Left renal cortex interstitium (tissue), 4 donors: ENCODE measurements at places on chromosomes 6 and 20. TPM values are rescaled to one million over a fixed set of nuclear protein-coding genes. Genes with fewer than 3 reads are reported as not detected.

- no peak for DNase-seq
Measured at GRCh38 chr20:59153832-59154231, 9.8 kb upstream of the ZNF831 start.

DNA sequence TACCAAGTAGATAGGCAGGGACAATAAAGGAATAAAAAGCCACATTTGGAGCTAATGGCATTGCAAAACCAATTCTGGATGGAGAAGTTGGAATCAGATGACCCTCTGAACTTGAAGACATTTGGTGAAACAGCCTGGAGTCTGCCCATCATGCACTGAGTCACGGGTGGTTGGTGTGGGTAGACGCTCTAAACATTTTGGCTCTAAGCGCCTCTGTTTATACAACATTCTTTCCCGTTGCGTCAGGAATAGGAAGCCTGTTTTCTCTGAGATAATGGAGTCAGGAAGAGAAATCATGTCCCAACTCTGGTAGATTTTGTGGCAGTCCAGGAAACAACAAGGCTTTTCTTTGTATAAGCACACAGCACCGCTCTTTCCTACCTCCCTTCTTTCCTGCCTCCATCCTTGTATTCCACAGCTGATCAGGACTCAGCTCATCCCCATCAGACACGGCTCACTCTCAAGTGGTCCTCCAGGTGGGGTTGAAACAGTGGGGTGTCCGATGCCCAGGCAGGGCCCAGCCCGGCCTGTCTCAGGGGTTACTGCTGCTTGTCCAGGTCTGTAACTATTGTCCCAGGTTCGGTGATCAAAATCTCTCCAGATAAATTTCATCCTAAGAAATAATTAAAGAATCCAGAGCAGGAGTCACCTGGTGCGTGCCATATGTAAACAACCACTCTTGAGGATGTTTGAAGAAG is 12.1 kb upstream of the RAMACL start:
- DNase-seq, result no peak

DNA sequence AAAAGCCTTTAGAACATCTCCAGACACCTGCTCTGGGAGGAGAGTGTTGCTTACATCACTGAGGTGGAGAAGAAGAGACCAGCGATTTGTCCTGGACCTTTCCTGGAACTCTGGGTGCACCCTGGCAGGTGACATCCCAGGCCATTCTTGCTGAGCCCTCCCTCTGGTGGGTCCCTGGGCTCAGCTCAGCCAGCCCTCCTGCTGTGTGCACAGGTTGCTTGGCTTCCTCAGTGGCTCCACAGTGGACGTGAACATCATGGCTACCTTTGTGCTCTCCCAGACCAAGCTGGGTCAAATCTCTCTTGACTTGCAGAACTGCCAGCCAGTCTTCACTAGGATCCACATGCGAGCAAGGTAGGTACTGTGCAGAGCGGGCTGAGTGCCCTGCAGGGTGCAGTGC is 19.9 kb upstream of the BPIFA2 start:
- no peak for DNase-seq

DNA sequence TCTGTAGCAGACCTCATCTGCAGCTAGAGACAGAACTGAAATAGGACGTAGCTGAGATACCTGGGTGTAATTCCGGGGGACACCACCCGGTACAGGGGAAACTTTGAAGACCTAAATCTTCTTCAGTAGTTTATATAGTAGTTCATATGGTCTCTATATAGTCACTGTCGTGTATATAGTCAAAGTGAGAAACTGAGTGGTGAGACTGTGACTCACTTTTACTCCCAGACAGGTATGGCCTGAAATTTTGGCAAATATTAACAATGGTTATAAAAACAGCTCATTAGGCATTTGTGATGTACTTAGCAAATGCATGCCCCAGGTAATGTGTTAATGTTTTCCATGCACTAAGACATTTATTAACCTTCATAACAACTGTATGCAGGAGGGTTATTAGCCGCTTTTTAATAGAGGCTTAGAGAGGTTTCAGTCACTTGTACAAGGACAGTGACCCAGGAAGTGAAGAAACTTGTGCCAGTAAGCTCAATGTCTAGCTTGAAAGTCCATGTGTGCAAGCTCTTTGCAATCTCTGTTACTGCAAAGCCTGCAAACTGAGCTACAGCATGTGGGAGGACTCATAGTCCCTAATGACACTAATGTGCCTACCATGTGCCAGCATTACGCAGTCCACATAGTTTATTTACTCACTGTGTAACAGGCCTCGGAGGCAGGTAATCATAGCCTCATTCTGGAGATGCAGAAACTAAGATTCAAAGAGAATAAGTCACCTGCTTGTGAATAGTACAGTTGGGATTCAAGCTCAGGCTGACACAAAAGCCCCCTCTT is 165.4 kb upstream of the CHD6 start:
- no peak for DNase-seq

DNA sequence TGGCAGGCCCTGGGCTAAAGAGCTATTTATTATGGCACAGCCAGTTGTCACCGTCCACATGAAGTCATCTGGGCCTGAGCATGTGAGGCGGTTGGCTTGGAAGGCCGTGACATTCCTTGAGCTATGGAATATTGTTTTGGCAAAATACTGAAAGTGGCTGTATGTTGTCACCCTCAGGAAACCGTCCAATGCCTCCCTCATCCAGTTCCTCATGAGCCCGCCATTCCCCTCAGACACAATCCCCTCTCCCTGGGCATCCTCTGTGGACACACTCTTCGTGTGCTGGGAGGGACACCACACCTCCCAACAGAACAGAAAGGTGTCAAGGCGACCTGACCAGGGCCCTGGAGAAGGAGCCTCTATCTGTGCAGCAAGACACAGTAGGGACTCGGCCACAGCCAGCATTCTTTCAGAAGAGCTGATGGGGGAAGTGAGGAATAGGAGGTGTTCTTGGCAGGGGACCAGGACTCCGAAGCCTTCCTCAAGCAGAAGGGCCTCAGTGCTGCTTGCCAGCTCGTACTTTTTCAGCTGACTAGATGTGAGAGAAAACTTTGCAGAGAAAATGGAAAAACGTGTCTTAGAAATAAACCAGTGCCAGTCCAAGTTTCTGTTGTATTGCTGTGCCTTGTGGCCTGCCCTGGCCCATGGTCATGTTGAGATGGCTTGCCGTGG is 120.5 kb downstream of the SOD2 start:
- no peak for DNase-seq

MYMX gene
- polyA plus RNA-seq, result 0.60 TPM

- no peak for DNase-seq
Measured at GRCh38 chr20:588932-589672, 21.0 kb downstream of the TCF15 start.
